IPS DF 19.7 (cell line): ENCODE measurements at places on chromosomes 5 and 9.
A peak's percentile ranks its signal among the peaks of the same experiment; 100 is the strongest.

- no peak for DNase-seq
These were observed 29.5 kb upstream of the ARHGAP26 start for GRCh38 chr5:142740474-142741242.

DNA sequence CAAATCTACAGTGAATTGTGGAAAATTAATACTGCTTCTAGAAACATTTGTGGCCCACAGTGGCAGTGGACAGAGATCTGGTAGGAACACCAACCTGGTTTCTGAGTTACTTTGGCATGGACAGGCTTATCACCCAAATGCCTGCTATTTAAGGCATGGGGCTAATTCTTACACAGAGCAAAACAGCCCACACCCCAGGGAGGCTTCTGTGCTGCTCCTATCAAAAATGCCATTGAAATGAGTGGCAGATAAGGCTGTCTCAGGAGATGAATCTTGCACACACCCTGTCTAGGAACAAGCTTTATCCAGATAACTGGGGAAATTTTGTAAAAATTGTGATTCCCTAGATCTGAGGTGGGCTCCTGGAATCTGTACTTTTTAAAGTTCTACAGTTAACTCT is 307.1 kb downstream of the TLE1 start:
- DNase-seq, result no peak

DNA sequence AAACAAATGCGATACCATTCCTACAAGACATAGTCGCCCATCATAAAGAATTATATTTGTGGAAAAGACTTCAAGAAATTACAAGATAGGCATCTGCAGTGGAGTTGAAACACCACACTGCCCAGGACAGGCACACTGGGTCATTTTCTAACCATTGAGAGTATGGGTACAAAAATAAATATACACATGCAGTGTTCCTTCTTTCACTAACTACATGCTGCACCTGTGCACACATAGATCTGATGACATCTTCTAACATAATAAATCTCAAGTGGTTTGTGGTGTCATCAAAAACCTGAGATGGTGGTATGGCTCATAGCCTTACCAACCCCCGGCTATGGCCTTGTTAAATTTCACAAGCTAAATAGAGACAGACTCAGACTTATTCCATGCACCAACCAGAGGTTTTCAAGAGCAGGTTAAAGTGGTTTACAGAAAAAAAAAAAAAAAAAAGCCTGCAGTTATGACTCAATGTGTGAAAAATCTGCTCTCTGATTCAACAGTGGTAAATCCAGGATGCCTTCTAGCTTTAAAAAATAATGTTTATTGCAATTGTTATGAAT is 12.4 kb upstream of the NFIB start:
- DNase-seq, result no peak

DNA sequence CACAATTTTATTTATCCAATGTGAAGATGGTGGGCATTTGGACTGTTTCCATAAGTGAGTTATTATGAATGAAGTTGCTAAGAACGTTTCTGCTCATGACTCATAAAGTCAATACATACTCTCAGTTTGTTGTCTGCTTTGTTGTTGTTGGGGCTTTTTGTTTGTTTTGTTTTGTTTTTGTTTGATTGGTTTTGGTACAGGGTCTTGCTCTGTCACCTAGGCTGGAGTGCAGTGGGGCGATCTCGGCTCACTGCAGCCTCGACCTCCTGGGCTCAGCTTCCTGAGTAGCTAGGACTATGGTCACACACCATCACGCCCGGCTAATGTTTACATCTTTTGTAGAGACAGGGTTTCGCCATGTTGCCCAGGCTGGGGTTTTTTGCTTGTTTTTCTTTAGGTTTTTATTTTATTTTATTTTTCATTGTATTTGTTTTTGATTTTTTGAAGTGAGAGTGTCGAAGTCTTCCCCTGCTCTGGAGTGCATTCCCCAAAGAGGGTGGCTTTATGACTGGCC is 18.0 kb downstream of the TRIM7 start:
- DNase-seq, result no peak

DNA sequence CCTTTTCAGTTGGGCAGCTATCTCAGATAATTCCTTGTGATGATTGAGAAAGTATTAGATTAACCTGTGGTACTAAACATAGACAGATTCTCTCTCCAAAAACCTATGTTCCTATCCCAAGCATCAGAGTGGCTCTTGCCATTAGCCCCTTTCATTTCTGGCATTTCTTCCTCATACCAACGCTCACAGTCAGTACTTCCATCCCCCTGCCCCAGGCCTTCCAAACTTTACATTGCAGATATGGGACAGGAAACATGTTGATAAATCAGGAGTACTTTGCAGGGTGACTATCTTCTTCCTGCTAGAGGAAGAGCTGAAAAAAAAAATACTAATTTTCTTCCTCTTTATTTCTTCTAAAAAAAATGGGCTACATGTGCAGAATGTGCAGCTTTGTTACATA is 442.6 kb upstream of the RGMB start:
- no peak for DNase-seq

GRCh38 chr5:18114151-18114757 is 480.0 kb downstream of the TAF11L14 start:
- DNase-seq, result no peak

- no peak for DNase-seq
These were observed 91.4 kb downstream of the ADAMTS16 start for GRCh38 chr5:5231576-5231975.

GRCh38 chr5:167899490-167900070 is 391.9 kb upstream of the WWC1 start:
- no peak for DNase-seq

GRCh38 chr9:112572416-112572815 is 85.8 kb downstream of the KIAA1958 start:
- no peak for DNase-seq

GRCh38 chr5:169099801-169100734 is 200.9 kb downstream of the SLIT3 start:
- no peak for DNase-seq

GRCh38 chr9:135272608-135273007 is 185.1 kb downstream of the OLFM1 start:
- DNase-seq, result no peak

GRCh38 chr9:123167474-123167873 is 100.9 kb downstream of the STRBP start:
- DNase-seq, result no peak

GRCh38 chr5:32909207-32909606 is 198.1 kb downstream of the NPR3 start:
- DNase-seq, result no peak

GRCh38 chr9:84238652-84239051 is 101.9 kb downstream of the SLC28A3 start:
- DNase-seq, result no peak

DNA sequence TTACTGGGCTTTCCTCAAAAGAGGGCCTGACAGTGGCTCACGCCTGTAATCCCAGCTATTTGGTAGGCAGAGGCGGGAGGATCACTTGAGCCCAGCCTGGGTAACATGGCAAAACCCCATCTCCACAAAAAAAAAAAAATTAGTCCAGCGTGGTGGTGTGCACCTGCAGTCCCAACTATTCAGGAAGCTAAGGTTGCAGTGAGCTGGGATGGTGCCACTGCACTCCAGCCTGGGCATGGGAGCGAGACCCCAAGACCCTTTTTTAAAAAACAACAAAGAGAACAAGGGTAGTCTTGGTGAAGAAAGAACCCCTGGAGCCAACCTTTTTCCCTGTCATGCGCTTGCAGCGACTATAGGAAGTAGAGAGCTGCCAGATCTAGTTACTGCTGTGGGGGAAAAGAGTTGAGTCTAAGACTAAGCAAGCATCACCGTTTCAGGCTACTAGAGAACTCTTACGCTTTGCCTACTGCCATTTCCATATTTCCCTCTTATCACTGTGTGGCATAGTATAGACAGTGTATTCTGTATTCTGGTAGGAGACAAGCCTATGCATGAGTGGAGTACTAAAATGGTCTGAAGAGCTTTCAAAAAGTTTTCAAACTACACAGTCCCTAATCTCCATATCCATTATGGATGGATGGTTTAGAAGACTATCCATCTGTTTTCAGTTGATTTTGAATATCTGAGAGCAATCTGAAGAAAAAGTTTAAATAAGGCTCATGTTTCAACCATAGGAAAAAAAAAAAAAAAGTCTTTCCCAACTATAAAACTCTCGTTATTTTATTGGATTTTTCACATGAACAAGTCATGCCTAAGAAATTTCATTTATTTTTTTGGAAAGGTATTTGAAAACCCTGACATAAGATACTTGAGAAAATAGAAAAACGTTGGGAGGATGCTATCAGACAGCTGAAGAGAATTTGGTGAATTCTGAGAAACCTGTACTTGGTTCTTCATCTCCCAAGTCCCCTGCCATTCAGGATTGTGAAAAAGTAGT is 2.6 kb downstream of the C9orf40 start:
- DNase-seq, result no peak

- no peak for DNase-seq
These were observed 457.2 kb upstream of the ACTBL2 start for GRCh38 chr5:57939771-57940170.

DNA sequence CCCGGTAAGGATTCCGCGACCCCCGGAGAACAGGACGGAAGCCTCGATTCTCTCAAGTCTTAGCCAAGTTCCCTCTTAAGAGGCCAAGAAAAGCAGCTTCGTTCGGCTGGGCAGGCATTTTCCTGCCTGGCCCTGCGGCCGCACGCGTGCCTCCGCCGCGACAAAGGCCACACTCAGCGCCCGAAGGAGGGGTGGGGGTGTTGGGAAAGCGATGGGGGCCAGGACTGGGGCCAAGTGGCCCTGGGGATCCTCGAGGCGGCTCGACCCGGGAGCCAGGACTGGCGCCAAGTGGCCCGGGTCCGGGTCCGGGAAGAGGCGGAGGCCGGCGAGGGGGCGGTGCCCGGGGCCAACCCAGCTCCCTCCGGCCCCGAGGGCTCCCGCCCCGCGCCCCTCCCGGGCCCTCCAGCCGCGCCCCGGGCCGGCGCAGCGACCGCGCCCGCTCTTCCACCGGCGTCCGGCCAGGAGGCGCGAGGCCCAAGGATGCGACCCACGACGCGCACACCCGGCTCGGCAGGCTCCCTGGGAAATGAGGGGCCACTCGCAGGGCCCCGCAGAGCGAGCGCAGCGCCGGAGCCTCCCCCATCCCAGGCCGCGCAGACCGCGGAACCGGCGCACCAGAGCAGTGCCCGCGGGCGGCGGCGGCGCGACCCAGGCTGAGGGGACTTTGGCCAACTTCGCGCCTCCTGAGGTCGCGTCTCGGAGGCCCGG is 756 bp downstream of the VAV2 start:
- no peak for DNase-seq

DNA sequence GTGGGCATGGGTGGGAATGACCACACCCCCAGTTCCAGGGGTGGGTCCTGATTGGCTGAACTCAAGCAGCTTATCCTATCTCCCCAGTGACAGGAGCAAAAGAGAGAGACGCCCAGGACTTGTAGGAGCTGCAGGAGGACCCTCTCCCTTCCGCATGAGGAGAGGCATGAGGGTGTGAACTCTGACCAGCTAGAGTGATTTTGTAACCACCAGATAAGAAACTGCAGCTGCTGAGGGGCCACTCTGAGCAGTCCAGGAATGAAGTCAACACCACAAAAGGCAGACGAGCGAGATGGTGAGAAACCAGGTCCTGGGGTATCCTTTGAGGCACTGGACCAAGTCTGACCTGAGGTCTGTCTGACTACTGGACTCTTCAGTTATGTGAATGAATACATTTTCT is 521.9 kb downstream of the BNC2 start:
- no peak for DNase-seq

GRCh38 chr5:91584352-91584751 is 201.2 kb upstream of the ARRDC3 start:
- DNase-seq, result no peak

GRCh38 chr5:9428272-9428671 is 117.6 kb downstream of the SEMA5A start:
- no peak for DNase-seq

DNA sequence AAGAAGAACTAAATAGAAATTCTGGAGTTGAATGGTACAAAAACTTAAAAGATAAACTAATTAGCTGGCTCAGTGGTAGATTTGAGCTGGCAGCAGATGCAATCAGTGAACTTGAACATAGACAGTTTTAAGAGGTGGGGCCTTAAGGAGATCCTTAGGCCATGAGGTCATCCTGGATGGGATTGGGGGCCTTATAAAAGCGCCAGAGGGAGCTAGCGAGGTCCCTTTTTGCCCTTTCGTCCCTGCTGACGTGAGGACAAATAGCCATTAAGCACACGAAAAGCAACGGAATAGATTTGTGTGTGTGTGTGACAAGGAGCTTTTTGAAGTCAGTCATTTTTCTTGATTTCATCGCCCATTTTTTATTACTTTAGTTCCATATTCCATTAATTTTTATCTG is 83.3 kb downstream of the ZNF354C start:
- DNase-seq, result peak; percentile 42

DNA sequence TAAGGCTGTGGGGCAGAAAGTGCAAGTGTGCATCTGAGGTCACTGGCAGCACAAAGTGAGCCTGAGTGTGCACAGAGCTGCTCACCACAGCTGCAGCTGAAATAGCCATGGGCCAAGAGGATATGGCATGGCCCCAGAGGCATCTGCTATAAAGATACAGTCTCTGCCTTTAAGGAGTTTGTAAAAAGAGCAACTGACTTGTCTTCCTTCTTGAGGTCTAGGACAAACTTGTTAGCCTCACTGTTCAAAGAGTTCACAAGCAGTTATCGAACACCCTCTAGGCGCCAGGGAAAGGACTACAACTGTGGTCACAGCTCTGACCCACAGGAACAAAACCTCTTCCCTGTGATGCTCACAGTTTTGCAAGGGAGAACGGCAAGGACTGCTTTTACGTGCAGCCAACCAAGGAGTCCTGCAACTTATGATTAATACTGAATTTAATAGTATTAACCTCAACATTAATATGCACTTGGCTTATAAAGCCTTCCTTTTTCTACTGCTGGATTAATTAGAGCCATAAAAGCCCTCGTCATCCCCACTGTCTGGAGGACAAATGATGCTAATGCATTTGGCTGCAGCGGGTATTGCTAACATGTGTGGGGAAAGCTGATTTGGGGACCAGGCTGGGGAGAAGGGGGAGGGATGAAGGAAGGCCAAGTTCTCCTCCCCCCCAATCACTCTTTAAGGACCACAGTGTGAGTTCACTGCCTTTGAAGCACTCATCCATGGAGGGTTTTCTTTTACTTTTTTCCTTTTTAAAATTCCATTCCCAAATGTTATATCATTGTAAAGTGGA is 189.8 kb upstream of the TRIM32 start:
- no peak for DNase-seq

- no peak for DNase-seq
These were observed 568.6 kb upstream of the DAP start for GRCh38 chr5:11329679-11330078.

DNA sequence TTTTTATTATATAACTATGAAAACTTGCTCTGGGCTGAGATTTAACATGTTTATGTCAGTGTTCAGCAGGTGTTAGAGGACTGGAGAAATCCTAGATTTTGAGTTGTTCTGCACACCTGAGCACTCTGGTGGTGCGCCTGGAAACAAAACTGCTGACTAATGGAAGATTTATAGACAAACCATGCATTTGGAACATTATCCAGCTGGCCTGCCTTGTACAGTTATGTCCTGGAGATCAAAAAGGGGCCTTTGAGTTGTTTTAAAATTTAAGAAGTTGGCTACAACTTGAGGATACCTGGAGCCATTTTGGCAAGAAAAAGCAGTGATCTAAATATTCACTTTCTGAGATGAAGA is 5.7 kb upstream of the ARHGEF28 start:
- no peak for DNase-seq

- no peak for DNase-seq
These were observed 365.7 kb upstream of the RIOK2 start for GRCh38 chr5:97548739-97549080.

GRCh38 chr5:34826347-34826746 is 12.6 kb upstream of the TTC23L start:
- DNase-seq, result no peak

GRCh38 chr5:127962491-127962890 is 121.1 kb upstream of the SLC12A2 start:
- no peak for DNase-seq

GRCh38 chr9:107294756-107295155 is 11.7 kb downstream of the RAD23B start:
- no peak for DNase-seq

GRCh38 chr5:147803926-147804325 is 21.4 kb upstream of the JAKMIP2 start:
- DNase-seq, result no peak
